ENCODE measurements at places on chromosomes 4 and X.

DNA sequence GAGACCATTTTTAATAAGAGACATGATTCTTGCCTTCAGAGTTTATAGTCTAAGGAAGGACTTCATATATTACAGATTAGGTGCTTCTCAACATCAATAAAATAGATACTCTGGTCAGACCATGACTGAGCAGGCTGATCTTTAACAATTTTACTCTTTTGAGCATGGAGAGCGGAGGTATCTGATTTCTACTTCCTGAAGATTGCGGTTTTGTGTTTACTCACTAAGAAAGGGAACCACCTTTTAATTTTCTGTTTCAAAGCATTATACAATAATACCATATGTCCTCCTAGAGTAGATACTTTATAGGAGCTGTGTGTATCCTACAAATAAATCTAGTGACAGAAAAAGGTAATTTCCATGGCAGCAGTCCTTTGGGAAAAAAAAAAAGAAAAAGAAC, 12.5 kb downstream of the MORC4 start:
- no peak for DNase-seq

DNA sequence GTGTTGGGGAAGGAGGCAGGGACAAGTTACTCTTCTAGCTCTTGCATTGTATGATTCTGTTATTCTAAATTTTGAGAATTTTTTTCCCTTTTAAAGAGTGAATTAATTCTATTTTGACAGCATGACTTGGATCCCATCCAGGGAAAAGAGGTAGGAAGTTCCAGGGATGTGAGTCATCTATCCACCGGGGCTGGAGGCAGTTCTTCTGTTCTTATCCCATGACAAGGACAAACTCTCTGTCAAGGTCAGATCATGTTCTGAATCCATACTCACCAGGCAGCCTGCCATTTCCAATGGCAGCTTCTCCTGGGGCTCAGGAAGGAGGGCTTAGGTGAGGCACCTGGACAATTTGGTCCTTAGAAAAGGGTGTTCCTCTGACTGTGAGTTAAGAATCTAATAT, 132.0 kb upstream of the MED14 start:
- DNase-seq: no peak

DNA sequence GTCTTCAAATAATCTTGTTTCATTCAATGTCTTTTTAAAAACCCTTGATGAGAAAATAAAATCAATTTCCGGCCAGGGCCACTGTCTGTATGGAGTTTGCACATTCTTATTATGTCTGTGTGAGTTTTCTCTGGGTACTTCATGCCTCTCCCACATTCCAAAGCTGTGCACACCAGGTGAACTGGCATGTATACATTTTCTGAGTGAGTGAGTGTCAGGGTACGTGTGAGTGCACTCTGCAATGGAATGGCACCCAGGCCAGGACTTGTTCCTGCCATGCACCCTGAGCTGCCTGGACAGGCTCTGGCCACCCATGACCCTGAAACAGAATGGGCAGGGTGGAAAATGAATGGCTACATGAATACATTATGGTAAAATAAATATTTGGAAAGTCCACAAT, 61.3 kb downstream of the UBE2NL start:
- DNase-seq: no peak

- no peak for DNase-seq
These were observed 36.1 kb downstream of the DHRSX start for GRCh38 chrX:2464677-2465166.

DNA sequence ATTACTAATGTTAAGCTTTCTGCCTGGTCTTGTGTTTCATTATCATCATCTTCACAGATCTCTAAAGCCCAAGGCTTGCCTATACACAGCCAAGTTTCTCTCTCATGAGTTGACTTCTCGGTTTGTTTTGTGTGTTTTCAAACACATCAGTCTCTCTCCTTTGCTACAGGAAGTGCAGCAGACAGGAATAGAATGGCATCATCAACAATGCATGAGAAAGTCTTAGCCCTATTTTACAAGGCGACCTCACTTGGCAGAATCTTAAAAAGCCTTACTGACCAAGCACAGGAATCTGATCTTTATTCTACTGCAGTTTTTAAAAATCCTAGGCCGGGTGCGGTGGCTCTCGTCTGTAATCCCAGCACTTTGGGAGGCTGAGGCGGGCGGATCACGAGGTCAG, 36.8 kb downstream of the CC2D2A start:
- no peak for DNase-seq

DNA sequence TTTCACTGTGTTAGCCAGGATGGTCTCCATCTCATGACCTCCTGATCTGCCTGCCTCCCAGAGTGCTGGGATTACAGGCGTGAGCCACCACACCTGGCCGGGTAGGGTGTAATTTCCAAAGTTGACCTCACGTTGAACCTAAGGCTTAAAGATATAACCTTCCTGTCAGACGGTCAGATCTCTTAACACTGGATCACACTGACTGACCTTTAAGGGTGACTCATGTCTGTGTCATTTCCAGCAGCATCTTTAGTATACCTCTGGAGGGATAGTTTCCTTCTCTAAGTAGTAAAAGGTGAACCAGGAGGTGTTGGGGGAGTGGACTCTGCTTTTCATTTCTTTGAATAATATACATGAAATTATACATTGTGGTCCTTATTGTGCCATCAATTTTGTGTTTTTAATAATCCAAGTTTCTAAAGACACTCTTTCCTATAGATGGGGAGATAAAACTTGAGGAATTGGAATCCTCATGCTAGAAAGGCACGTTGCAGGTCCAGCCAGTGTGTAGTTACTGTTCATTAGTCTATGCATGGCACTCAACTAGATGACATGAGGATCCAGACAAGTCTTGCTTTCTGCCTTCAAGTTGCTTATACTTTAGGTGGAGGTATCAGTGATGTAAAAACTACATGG, 45.7 kb downstream of the ARHGAP10 start:
- no peak for DNase-seq

DNA sequence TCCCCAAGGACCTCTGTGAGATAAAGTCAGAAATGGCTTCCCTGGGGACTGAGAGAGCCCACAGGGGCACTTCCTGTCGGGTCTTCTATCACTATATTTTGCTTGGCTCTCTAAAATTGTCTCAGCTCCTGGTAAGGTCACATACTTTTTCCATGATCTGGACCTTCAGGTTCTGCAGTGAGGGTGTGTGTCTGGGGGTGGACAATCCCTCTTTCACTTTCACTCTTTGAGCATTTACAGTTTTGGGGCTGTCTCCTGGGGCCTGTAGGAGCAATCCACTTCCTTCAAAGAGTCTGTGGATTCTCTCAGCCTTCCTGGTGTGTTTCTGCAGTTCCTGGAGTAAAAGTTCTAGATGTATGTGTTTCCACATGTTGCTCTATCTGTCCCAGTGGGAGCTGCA, 335.7 kb downstream of the FSTL5 start:
- DNase-seq: no peak

GRCh38 chrX:24838629-24839028, 144.9 kb downstream of the POLA1 start:
- DNase-seq: no peak

DNA sequence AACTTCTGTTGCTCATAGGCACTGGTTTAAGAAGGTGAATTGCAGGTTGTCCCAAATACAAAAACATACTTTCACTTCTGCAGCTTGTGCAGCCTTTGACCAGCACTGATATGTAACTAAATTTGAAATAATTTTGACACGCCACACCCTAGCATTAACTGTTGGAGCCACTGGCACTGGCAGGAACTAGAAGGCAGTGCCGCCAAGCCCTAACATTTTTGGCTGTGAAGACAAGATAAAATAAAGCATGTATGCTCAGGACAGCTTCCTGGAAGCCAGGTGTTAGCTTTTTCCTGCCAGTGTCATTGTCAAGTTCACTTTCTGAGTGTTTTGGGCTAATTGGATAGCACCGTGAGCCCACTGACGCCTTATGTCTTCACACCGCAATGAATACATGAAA, 65.3 kb upstream of the FBXW7 start:
- DNase-seq: no peak
